ENCODE measurements at places on chromosomes 11 and 22.

- DNase-seq, result no peak
These were observed 883.5 kb downstream of the OPCML start for GRCh38 chr11:132648851-132649250.

- no peak for DNase-seq
These were observed 171.4 kb upstream of the BLID start for GRCh38 chr11:122287401-122287800.

- no peak for DNase-seq
These were observed 886 bp upstream of the P4HA3 start for GRCh38 chr11:74312326-74312725.

DNA sequence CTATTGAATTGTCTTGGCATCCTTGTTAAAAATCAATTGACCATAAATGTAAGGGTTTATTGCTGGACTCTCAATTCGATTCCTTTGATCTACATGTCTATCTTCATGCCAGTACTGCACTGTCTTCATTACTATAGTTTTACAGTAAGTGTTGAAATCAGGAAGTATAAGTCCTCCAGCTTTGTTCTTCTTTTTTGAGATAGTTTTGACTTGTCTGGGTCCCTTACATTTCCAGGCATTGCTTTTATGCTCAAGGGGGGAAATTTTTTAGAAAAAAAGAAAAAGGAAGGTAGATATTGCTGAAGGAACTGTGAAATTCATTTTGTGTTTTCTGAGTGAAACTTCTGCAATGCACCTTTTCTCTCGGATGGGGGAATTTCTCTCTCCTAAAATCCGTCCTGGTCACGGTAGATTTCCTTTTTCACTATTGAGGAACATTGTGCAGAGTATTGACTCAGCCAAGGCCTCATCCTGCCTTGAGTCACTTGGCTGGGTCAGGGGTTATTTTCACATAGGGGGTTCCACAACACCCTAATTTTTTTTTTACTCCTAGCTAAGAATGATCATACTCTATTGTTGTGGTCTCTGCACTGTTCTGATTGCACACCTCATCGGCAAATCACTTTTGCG is 2.8 kb upstream of the ACER3 start:
- DNase-seq, result no peak

- no peak for DNase-seq
These were observed 35.1 kb upstream of the MUC5AC start for GRCh38 chr11:1122664-1123002.

GRCh38 chr22:37187891-37188761 is at the start of gene C1QTNF6:
Gene C1QTNF6 (minus strand): TSS chr22:37188247. CDS start chr22:37188213, 34 bp downstream.
- no peak for DNase-seq

DNA sequence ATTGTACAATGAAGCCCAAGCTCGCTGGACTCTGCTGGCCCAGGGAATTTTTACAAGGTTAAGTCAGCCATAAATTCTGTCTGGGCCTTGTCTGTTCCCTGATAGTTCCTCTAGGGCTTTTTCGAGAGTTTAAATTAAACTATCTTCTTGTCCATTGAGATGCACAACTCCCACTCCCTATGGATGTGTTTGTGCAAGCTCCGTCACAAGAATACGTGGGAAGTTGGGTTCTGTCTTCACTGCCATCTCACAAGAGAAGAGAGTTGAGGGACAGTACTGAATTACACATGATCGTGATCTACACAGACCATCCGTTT is 153.6 kb upstream of the TTC12 start:
- DNase-seq, result no peak

DNA sequence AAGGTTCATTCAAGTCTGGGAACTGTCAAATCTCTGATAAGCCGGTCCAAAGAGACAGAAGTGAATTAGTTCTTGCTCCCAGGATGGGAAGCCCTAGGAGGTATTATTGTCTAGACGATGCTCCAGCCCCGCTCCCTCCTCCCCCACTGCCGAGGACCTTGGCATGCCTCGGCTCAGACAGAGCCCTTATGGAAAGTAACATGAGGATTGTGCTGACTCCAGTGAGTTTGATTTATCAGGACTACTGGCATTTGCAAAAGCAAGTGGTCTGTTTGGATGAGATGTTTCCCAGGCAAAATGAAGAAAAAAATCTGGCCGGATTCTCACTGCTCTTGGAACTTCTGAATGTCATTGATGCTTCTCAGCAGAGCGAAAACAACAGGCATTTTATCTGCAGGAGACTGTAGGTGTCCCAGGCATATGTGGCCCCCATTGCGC is 341.0 kb downstream of the ETS1 start:
- no peak for DNase-seq

- no peak for DNase-seq
These were observed 1.9 kb downstream of the NLRP6 start for GRCh38 chr11:279966-280705.

GRCh38 chr11:46294365-46295309 is 17.2 kb downstream of the CREB3L1 start:
- no peak for DNase-seq

- DNase-seq, result no peak
These were observed 10.5 kb downstream of the SCN4B start for GRCh38 chr11:118142081-118142480.

- no peak for DNase-seq
These were observed 263.0 kb downstream of the OPCML start for GRCh38 chr11:133269267-133269666.

GRCh38 chr22:29964776-29965175 is 81.8 kb downstream of the MTMR3 start:
- DNase-seq, result no peak

GRCh38 chr11:86124251-86125233 is 55.7 kb upstream of the PICALM start:
- no peak for DNase-seq

GRCh38 chr11:60367009-60367408 is 11.3 kb upstream of the MS4A7 start:
- no peak for DNase-seq

DNA sequence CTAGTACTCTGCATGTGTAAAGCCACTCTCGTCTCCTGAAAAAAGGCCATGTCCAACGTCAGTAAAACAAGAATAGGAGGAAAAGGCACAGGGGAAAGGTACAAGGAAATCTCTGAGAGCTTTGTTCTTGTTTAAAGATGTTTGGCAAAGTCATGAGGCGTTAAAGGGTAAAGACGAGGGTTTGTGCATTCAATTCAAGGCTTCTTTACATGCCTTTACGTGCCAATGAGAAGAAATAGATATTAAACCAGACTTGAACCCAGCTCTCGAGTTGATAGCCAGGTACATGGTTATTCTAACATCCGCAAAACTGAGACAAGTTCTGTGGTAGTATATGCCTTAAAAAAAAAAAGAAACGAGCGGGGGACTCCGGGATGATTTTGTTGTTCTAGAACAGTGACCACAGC is 704 bp upstream of the CFL1 start:
- DNase-seq, result no peak

- DNase-seq, result peak; percentile 58
These were observed 12.1 kb downstream of the GATD1 start for GRCh38 chr11:765025-765801.

DNA sequence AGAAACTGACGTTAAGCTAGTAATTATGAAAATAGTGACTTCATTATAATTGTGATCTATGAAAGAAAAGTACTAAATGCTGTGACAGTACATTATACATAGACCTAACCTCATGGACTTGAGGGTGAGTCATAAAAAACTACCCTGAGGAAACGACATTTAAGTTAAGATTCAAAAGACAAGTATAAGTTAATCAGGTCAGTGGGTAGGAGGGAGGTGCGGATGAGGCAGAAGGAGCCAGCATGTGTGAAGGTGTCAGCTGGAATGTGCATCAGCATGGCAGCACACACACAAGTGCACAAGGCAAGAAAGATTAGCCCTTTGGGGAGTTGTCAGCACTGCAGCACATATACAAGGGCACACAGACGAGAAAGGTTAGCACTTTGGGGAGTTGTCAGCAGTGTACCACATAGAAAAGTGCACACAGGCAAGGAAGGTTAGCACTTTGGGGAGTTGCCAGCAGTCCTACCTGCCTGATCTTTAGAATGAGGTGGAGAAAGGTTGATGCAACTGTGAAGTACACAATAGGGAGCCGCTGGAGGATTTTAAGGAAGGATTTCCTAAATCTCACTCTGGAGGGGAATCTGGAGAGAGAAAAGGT is 31.6 kb upstream of the CAVIN3 start:
- DNase-seq, result no peak

DNA sequence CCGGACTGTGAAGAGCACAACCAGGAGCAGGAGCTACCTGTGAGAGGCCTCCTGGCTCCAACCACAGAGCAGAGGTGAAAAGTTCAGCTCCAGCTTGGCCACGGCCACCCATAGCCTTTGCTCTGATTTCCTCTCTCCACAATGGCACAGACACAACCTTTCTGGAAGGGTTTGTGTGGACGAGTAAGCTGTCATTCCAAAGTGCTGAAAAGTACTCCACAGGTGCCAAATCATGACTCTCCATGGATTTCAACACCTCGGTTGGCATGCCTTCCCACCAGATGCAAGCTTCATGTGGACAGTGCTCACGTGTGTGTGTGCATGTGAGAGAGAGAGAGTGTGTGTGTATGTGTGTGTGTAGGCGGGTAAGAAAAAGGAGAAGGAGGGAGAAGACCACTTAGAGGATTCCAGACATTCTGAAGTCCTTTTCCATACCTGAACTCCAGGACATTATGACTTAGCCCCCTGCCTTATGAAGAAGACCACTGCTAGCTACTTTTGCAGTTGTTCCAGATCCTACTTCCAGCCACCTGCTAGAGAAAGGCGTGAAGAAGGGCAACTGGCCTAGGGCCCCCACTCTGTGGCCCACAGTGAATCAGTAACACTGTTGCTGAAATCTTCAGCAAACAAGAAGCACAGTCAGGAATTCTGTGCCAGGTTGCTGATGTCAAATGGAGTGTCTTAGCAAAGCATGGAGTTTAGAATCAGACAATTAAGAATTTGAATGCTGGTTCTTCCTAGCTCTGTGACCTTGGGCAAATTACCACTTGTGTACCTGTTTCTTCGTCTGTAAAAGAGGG is 13.9 kb upstream of the NAV2 start:
- no peak for DNase-seq

DNA sequence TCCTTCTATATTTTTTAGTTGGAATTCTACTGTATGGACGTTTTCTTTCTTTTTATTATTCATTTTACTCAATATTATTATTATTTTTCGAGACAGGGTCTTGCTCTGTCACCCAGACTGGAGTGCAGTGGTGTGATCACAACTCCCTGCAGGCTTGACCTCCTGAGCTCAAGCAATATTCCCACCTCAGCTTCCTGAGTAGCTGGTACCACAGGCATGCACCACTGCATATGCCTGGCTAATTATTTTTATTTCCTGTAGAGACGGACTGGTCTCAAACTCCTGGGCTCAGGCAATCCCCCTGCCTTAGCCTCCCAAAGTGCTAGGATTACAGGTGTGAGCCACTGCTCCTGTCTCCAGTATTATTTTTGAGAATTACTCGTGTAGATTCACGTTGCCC is 34.0 kb upstream of the CCDC134 start:
- DNase-seq, result no peak

- no peak for DNase-seq
These were observed 9.4 kb downstream of the C11orf91 start for GRCh38 chr11:33691066-33691864.

DNA sequence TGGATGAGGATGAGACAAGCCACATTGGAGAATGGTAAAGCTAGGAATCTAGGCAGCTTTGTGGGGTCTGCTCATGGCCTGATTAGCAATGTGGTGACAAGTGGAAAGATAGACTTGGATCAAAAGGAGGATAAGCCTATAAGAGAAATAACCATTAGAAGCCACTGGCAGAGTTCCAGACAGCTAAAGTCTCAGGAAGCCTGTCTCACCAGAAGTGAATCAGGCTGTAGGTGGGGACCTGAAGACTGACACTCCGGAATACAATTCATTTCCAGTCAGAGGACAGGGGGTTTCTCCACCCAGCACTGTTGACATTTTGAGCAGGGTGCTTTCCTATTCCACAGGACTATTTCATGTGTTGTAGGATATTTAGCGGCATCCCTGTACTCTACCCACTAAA is 129.7 kb downstream of the ARHGAP42 start:
- DNase-seq, result no peak

DNA sequence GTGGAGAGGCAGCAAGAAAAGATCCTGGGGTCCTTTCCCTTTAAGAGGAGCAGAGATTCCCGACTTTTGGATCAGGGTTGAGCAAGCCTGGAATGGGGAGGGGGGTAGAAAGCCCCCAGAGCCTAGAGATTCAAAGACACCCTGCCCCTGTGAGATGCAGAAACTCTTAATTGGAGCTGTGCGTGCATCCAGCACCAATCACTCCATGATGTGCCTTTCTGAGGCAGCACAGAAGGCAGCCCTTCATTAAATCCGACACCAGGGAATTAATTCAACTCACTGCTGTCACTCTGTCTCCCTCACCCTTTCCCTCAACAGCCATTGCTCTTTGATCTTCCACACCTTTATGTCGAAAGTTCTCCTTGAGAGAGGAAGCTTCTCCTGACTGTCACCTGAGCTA is 43.0 kb downstream of the DSCAML1 start:
- no peak for DNase-seq

DNA sequence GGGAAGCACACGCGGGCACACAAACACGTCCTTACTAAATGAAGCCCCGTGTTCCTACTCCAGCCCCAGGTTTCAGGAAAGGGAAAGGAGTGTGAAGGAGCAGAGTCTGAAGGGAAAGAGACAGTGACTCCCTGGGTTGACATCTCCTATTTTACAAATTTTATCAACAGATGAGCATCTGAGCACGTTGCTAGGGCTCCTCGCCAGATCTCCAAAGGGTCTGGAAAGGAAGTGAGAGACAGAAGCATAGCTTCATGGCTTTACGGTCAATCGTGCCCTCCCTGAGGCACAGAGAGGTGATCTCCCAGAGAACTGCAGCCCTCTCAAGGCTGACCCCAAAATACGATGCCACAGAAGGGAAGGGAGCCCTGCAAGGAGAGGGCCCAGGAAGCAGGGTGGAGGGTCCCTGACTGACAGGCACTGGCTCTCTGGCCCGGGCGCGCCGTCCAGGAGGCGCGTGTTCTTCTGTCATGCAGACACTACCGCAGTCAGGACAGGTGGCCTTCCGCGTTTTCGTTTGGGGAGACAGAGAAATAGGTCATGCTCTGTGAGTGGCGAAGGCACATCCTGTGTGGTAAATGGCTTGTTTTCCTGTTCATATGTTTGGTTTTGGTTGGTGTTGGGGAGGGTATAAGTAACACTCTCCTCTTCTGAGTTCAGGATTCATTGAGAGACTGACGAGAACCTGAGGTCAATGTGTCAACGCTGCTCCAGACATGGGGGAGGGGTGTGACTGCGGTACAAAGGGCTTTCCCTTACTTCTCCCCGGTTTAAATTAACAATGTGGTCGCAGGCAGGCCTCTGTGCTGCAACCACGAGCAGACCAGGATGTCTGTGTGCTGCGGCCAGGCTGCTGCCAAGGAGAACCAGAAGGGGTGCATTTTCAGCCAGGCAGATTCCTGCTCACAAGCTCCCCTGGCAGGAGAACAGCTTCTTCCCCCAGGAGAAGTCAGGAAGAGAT is 813.3 kb downstream of the OPCML start:
- DNase-seq, result no peak

- no peak for DNase-seq
These were observed 5.6 kb downstream of the AHNAK start for GRCh38 chr11:62540804-62541701.

DNA sequence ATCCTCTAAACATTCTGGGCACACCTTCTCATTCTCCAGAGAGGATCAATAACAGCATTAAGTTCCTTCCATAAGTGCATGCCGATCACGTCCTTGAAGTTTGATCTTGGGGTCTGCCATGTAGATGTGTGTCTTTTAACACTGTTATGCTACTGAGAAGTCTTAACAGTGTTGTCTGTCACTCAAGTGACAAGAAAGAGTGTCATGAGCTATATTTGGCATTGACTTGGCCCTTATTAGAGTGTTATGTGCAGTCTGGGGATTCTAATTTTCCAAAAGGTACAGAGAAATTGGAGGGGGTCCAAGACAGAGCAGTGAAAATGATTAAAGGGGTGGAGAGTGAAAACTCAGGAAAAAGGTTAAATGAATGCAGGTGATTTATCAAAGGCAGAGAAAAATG is 107.1 kb upstream of the OPCML start:
- DNase-seq, result no peak

Measured in caudate nucleus (tissue), 63 donors.